ENCODE measurements at places on chromosomes 5 and 9.

DNA sequence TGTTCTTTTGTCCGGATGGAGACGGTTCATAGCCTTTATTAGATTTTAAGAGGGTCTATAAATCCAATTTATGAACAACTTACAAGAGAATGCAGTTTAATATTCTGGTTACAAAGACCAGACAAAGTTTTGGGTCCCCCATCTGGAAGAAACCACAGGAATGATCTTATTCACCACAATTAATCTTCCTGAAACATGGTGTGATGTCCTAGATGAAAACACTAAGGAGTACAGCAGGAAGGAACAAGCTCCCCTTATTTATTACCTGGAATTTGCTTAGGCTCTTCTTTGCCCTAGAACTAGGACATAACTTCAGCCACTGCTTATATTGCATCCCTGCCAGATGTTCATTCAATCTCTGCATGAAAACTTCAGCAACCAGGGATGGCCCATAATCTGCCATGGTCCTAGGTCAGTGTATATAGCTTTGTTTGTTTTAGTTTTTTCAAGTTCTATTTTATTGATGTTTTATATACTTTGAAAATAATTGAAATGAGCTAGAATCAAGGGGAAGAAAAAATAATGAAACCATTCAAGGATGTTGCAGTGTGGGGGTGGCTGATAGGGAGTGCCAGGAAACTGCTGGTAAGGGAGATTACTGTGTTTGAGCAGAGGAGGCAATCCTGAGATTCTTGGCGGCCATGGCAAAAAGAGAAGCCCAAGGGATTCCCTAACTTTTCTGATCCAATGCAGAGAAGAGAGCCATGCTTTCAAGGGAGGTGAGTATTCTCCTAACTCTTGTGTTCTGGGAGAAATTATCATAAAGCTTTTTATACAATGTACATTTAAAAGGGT, 16.8 kb downstream of the TXNDC8 start:
- no peak for DNase-seq

- no peak for DNase-seq
These were observed 9.3 kb downstream of the NXNL2 start for GRCh38 chr9:88544245-88544644.

- DNase-seq, result no peak
These were observed 58.8 kb downstream of the FOCAD start for GRCh38 chr9:20742833-20743232.

GRCh38 chr9:101442318-101442717, 6.7 kb upstream of the ALDOB start:
- no peak for DNase-seq

DNA sequence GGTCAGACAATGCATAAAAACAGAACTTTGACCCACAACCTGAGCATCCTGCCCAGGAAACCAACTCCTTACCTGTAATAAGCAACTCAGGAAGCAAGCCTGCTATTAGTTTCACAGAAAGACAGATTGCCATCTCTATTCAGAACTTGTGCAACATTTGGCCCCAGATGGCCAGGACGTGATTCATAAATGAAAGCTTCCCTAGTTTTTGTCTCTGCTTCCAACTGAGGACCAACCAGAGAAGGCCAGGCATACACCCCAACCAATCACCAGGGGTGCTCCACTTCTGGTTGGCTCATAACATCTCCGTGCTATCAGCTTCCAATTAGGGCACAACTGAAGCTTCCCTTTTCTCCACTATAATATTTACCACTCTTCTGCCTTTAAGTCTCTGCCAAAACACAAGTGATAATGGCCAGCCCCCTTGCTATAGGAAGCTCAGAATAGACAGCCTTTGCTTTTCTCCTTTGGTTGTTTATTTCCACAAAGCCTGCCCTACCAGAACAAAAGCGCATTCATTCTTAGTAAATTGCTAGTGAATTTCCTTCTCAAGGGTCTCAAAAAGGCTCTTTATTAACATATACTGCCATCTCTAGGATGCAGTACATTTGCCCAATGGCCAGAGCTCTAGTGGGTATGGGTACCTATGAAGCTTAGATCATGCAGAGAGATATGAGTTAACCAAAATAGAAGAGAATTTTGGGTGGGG, 289.7 kb upstream of the DAP start:
- DNase-seq, result no peak

GRCh38 chr9:105114964-105115728, 129.3 kb upstream of the SLC44A1 start:
- peak; percentile 49 for DNase-seq

DNA sequence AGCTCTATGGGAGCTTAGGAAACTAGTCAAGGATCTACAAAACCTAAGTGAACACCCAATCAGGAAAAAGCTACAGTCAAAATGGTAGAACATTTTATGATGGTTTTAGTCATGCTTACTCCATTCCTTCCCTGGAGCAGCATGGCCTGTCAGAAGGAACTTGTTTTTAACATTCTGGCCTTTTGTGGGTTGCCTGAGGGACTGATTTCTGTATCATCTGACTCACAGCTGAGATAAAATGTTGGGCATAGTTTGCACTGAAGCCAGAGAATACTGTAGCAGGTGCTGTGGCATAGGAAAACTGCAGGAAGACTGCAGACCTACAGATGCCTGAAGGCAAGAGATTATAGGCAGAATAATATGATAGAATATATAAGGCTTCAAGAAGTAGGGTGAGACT, 719.6 kb upstream of the GRAMD2B start:
- DNase-seq, result no peak

- no peak for DNase-seq
These were observed 20.2 kb upstream of the RPL26L1 start for GRCh38 chr5:172939071-172939470.

GRCh38 chr9:137055385-137056364, 1.8 kb upstream of the ENTPD2 start:
- DNase-seq, result peak; percentile 93

DNA sequence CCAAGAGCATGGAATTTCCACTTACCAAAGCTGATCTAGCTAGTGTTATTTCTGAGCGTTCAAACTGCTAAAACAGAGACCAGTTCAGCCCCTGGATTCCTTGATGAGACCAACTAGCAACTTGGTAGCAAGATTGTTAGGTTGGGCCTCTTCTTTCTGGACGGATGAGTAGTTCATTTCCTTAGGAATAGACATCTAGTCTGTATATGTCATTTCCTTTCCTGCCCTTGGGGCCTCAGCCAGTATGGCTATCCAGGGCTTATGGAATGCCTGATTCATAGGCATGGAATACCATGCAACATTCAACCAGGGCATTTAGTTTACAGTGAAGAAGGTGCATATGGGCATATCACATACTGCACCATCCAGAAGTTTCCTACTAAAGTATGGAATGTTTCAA, 14.5 kb upstream of the LPAR1 start:
- no peak for DNase-seq

- DNase-seq, result no peak
These were observed 37.8 kb downstream of the JADE2 start for GRCh38 chr5:134563221-134563620.

- no peak for DNase-seq
These were observed 350.6 kb downstream of the MLLT3 start for GRCh38 chr9:20271723-20272122.

DNA sequence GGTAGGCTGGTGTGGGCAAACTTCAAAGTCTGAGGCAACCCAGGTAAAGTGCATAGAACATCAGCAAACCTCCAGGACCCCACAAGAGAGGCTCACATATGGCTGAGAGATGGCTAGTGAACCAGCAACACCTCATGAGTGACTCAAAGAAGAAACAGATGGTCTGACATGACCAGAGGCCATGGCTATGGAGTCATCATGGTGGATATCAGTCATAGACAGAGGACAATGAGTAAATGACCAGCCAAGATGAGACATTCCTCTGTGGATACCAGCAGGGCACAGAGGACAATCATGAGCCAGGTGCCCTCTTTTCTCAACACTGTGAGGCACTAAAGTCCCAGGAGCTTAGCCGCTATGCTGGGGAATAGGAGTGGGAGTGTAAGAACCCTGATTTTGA, 180.8 kb downstream of the RASEF start:
- DNase-seq, result no peak

DNA sequence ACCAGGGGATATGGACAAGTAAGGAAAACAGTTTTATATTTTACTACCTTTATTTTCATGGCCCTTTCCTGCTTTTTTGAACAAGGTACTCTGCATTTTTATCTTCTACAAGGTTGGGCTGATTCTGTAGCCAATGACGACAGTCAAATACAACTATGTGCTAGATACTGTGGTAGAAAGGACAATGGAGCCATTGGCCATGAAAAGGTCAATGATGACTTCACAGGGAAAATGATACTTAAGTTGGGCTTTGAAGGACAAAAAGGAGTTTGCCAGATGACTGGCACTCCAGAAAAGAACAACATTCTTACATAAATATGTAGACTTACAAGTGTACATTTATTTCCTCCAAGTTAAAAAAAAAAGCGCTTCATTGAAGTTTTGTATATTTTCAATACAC, 663 bp downstream of the INSL6 start:
- DNase-seq, result no peak

DNA sequence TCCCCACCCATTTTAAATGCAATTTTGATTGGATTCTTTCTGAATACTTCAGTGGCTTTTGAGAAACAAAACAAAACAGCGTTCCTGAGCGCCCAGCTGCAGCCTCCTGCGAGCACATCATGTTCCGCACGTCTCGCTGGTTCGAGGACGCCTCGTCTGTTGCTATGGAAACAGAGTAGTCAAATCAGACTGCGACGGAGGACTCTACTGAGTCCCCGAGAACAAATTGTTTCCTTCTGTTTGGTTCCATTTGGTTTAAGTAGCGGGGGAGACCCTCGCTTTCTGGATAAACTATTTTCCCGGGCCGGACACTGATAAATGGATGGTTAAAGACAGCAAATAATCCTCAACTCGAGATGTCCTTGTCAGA, 69.0 kb downstream of the SLC28A3 start:
- DNase-seq, result peak; percentile 84

GRCh38 chr5:86143837-86144236, 473.9 kb upstream of the COX7C start:
- DNase-seq, result no peak

GRCh38 chr5:94544031-94544650, 74.3 kb downstream of the KIAA0825 start:
- DNase-seq, result no peak

DNA sequence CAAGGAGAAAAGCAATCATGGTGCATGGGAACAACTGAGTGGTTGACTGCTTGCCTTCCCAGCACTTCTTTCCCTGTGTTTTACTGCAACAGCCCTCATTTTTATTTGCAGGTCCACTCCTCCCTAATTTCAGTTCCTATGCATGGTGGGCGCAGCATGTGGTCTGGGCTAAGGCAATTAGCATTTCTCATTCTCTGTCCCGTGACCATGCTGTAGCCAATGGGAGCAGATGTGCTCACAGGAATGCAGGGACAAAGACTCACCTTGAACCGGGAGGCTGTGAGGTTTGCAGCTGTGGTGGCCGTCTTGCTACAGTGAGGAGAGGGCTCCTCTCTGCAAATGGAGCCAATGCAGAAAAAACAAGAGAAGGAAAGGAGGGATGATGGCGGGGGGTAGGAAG, 315.5 kb downstream of the SLIT3 start:
- DNase-seq, result no peak

DNA sequence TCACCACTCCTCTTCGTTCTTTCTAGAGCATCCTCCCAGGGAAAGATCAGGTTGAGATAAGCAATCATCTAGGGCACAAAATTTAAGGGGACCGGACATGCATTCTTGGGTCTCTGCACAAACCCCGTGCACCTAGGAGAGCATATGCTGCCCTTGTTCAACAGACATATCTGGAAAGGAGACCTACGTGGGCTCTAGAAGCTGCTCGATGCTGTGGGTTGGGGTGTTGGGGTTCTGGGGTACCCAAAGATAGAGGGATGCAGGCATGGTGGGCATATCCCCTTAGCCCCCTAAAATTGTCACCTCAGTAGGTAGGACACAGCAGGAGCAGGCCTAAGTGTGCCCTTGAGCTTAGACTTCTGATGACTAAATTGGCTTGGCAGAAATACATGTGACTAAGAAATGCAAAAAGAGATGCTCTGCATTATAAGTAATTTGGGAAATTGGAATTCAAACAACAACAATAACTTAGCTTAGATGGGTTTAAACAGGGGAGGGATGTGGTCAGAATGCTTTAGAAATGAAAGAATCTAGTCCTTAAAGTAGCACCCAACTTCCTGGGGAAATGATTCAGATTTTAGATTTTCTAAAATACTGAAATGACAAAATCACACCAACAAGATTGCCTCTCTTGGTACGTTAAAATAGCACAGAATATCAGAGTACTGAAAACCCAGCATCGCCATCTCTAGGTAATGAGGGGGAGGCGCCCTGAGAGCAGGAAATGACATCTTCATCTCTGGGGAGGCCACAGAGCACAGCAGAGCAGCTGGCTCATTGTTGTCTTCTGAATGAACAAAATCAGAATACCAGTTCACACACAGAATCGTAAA, 172.3 kb downstream of the GNA14 start:
- DNase-seq, result peak; percentile 42

- DNase-seq, result no peak
These were observed 1.2 kb downstream of the CCNH start for GRCh38 chr5:87411586-87411972.

DNA sequence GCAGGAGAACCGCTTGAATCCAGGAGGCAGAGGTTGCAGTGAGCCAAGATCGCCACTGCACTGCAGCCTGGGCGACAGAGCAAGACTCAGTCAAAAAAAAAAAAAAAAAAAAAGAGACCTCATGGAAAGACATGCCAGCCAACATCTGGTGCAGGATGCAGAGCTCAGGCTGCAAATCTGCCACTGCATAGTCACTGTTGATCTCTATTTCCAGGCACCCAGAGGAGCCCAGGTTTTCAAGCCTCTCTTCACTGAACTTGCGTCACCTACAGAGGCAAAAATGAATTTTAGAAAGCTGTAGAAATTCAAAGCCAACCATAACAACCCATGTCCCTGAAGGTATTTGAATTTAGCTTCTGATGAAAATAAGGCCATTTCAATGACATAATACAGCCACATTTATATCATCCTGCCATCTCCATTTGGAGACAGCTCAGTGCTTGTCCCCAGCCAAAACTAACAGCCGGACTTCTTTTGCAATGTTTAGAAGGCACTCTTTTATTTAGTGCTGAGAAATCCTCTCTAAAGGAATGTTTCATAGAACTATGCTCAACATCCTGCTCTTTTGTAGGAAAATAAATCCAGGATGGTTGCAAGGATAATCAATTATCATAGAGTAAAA, 113.3 kb downstream of the SNX18 start:
- DNase-seq, result no peak

GRCh38 chr5:36619012-36619635, 12.7 kb downstream of the SLC1A3 start:
- DNase-seq, result no peak
